NAMALWA (cell line): ENCODE measurements at places on chromosomes 4 and X.

GRCh38 chrX:40772290-40772689 is 36.9 kb upstream of the MED14 start:
- no peak for DNase-seq

DNA sequence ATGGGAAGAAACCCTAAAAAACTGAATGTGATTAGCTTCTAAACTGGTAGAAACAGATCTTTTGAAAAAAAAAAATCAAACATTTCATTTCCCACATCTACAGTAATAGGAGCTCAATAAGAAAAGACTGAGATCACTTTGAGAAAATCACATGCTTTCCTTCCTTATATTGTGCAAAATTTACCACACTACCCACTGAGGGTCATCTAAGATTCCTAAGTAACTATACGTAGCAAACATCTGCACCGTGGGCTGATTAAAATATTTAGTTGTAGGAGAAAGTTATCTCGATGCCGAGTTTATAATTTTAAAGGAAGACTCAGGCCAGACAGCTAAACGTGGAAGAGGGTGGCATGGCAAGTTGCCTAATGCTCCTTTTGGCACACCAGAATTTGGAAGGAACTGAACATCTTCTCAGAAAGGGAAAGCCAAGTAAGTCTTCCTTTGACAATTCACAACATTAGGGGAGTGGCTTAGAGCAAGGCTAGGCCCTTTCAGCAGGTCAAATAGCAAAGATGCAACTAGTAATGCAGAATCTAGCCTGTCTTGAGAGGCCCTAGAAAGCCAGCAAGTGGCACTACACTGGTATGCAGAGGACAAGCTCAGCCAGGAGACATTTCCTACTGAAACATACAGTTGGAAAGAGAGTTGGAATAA is 128.0 kb downstream of the TMA16 start:
- DNase-seq, result no peak

DNA sequence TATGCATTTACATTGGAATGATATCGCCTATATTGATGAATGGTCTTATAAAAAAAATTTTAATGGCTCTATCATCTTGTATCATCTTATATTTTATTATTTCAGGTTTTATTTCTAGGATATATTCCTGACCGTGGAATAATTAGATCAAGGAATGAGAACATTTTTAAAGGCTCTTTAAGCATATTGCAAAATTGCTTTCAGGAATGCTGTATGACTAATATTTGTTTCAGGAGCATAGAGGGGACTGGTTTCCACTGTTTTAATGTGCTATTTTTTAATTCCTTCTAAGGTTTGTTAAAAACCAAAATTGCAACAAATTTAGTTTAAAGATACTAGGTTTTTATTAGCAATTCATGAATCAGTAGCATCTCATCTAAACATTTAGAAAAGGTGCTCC is 120.2 kb downstream of the BMPR1B start:
- no peak for DNase-seq

DNA sequence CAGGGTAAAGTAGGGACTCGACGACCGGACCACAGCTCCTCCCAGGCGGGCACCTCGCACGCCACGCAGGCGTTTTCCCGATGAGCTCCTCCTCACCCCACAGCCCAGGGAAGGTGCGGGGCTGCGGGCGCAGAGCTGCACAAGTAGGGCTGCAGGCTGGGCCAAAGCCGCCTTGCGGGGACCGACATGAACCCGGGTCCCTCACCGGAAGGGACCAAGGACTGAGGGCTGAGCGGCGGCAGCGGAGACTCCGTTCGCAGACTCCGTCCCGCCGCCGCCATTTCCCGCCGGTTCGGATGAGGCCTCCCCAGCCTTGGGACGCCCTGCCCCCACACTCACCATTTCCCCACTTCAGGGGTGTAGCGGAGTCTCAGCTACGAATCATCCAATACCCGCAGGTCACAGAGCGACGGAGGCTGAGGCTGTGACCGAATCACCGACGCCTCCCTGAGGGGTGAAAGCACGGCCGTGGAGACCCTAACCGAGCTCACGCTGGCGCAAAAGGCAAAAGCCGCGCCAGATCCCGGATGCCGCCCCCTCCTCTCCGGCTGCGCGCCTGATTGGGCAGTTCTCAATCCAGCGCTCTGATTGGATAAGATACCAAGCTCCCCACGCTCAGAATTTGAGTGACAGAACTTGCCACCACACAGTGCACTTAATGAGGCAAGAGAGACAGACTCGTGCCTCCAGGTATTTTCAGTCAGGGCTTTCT is at the start of gene ZNF732:
Gene ZNF732, minus strand, starts transcription at position 506 of the 712 bp plus-strand sequence. Its CDS starts 164 bp downstream, at position 342.
- DNase-seq, result no peak

GRCh38 chr4:77762531-77762930 is 56.6 kb downstream of the CNOT6L start:
- no peak for DNase-seq

GRCh38 chr4:35966566-35966965 is 277.7 kb downstream of the ARAP2 start:
- DNase-seq, result no peak

- no peak for DNase-seq
These were observed 51.5 kb upstream of the FAM241A start for GRCh38 chr4:112093636-112094202.

GRCh38 chr4:145828802-145829485 is 109.7 kb downstream of the ZNF827 start:
- no peak for DNase-seq

DNA sequence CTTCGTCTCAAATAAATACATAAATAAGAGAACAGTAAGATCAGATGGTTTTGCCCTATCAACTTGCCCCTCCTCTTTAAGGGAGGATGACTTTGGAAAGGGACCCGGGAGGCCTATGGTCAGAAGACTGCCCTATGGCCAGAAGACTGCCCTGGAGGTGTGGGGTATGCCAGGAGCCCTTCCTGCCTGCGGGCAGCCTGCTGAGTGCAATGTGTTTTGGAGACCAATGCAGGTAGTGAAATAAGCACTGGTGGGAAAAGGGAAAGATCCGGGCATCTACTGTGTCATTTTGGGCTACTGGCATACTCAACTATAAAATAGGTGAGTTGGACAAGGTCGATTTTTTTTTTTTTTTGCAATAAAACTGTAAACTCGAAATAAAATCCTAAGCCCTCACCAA is 129.8 kb upstream of the SLC34A2 start:
- no peak for DNase-seq

DNA sequence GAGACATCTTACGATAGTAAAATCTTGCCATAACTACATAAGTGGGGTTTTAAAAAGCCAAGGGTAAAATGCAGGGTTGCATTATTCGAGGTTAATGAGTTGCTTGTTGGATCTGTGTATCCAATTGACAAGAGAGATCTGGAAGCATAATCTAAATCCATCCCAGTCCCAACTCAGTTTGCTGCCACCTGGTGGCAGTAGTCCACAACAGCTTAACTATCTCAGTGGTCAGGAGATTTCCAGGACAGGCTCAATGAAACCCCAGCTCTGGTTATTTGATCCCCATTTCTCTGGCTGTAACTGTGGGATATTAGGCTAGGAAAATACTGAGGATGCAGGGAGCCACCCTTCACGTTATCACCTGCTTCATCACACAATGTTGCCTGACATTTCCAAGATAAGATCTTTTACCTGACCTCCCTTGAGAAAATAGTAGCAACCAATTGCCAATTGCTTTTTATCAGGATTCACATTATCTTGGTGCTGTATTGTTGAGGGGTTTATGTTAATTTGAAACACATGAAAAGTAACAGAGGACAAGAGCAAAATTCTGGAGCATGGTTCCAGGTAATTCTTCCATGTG is 88.2 kb upstream of the TNIP3 start:
- DNase-seq, result peak; percentile 70

DNA sequence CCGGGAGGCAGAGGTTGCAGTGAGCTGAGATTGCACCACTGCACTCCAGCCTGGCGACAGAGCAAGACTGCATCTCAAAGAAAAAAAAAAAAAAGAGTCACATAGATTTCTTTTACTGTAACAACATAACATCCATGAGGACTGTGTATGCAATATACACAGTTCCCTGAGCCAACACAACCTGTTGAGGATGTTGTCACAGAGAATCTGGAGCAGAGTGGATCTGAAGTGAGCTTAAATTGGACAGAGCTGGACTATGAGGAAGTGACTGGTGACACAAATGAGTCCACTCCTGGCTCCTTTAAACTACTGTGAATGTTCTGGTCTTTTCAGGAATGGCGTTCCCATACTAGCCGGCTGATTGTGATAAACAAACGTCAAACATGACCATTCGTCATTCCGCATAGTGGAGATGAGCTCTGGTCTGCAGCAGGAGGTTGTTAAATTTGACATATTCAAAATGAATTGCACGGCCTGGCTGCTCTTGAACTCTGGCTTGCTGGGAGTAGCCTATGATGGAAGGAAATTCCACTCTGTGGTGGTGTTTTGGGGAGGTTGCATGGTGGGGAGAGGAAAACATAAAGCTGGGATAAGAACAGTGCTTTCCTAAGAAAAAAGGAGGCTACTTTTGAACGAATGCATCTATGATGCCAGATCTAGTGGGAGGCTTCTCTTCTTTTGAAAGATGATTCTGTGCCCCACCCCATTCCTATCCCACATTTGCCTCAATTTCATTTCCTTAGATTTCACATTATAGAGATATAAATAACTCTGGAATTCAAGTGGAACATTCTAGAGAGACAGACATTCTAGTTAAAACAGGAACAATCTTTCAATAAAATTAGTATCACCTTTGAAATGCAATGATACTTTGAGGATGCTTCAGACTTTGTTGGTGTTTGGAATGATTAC is 149.5 kb downstream of the SHROOM3 start:
- DNase-seq, result no peak

GRCh38 chrX:39631276-39632229 is 466.2 kb downstream of the BCOR start:
- DNase-seq, result no peak

DNA sequence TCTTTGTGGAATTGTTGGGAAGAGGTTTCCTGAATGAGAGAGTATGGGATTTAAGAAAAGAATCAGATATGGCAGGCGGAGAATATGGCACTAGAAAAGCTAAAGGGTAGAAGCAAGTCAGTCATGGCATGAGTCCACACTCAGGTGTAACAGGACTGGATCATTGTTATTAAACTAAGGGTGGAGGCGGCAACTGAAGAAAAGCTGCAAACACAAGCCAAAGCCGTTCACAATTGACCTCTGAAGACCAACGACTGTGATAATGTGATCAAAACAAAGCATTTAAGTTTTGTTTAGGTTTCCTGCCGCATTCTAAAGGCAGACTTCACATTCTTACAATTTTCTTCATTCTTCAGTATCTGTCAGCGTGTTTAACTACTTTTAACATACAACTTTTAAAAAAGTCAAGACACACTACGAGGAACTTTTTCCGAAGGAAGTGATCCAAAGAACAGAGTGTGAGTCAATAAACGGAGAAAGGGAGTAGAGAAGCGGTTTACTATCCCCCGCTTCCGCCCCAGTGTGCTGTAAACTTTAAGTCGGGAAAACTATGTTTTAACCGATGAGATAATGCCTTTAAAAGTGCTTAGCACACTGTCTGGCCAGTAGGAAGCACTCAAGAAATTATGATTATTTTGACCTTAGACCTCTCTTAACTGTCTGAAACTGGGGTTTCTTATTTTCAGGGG is 909 bp upstream of the SLAIN2 start:
- DNase-seq, result no peak

- no peak for DNase-seq
These were observed 173.8 kb downstream of the AR start for GRCh38 chrX:67717571-67717970.
